ENCODE measurements at places on chromosomes 5 and 9. TPM values are rescaled to one million over a fixed set of nuclear protein-coding genes. Genes with fewer than 3 reads are reported as not detected.

DNA sequence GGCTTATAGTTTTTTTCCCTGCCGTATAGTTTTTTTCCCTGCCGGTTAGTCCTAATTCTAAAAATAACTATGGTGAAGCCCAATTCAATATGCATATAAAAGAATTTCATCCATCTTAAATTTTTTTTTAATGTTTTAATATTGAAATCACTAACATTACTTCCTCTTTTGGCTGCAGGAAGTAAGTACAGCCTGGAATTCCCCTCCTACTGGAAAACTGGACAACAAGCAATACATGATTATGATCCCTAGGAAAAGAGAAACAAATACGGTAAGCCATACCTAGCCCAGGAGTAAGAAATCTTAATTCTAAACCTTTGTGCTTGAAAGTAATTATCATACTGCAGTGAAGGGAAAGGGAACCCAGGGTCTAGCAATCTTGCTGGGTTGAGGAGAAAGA is 119.0 kb downstream of the NR3C1 start:
- no peaks in the 10 kb centered on the region for H3K4me1 ChIP-seq
- no peak overlapping the region for H3K27ac ChIP-seq
- DNase-seq: no peak
- H3K36me3 ChIP-seq: 0 out of 2 replicates have a peak, but pooled peaks cover 5% of the 10 kb centered on the region
- no peaks in the 10 kb centered on the region for H3K27me3 ChIP-seq

- H3K27ac ChIP-seq: no peak overlapping the region
- DNase-seq: no peak
- no peaks in the 10 kb centered on the region for H3K4me1 ChIP-seq
Measured at GRCh38 chr9:79858508-79858907, 286.7 kb downstream of the TLE4 start.

DNA sequence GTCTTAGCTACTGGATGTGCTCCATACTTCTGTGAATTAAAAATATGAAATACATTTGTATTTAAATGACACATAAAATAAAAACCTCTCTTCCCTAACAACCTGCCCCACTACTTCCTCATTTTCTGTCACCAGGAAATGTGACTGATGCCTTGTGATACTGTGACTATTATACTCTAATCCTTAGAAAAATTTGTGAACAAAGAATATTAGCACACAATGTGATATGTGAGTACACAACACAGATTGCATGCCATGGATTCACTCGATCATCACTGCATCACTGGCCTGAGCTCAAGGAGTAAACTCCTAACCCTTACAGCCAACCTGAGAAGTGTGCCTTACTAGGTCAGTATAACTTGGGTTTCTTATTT is 281.0 kb downstream of the EFNA5 start:
- peak; percentile 78 for DNase-seq
- no peak overlapping the region for H3K4me3 ChIP-seq
- peaks cover 18% of the 10 kb centered on the region for H3K36me3 ChIP-seq
- H3K4me1 ChIP-seq: peaks cover 48% of the 10 kb centered on the region
- H3K27ac ChIP-seq: peak overlapping the region; percentile 94
- H3K27me3 ChIP-seq: no peaks in the 10 kb centered on the region

GRCh38 chr9:124972241-124972770 is 31.4 kb upstream of the GOLGA1 start:
- no peaks in the 10 kb centered on the region for H3K36me3 ChIP-seq
- H3K27ac ChIP-seq: no peak overlapping the region
- no peaks in the 10 kb centered on the region for H3K4me1 ChIP-seq
- H3K27me3 ChIP-seq: no peaks in the 10 kb centered on the region
- no peak overlapping the region for H3K4me3 ChIP-seq

DNA sequence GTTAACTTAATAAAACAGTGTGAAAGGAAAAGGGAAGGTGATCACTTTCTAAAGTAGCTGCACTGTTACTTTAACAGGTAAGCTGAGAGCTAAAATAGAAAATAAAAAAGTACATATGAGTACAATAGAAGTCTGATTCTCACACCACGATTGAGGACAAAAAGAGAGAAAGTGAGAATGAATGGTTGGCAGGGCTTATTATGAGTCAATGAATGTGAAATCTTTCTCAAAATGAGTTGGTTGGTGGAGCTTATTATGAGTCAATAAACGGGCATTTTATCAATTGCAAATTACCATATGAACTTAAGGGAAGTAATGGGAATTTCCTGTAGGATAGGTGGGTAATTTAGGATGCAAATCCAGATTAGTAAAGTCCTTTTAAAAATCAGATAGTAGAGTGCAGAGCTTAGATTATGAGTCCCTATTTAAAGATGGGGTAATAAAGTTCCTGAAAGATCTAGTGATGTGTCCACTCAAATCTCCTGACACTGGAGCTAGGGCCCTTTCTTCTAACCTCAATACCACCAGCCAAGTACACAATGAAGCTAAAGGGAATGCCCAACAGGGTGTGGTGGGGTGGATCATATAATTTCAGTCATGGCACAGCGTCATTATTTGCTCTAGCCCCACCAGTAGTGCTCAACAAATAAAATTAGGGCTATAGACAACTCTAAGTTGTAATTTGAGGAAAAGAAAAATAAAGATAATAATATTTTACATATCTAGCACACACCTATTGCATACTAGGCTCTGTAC is 21.1 kb upstream of the TLR4 start:
- DNase-seq: no peak
- H3K27ac ChIP-seq: no peak overlapping the region
- no peak overlapping the region for H3K4me3 ChIP-seq

DNA sequence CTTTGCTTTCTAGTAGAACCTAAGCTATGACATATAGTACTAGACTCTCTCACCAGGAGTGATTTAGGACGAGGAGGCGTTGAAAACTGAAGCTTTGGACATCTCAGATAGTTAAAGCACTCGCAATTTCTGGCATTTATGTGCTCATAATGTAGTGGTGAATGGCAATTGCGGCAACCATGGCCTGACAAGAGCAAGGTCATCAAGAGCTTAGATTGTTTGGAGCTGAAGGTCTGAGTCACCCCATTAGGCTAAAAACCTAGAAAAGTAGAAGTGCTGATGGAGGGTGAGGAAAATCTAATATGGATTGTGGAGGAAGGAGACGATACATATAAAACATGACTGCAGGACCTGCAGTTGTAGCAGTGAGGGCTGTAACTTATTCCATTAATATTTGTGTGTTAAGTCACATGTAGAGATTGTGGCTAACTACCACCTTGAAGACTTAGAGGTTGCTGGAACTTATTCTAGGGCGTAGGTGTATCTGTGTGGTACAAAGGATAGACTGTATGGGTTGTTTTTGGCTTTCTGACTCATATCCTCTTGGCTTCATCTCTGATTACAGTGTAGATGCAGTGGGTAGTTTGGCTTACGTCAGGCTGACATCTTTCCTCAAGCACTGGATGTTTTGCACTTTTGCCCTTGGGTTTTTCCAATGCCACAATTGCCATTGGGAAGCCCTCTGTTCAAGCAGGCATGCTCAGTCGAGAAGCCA is 138.9 kb upstream of the CDKN2B start:
- no peak for DNase-seq
- no peak overlapping the region for H3K4me3 ChIP-seq
- H3K4me1 ChIP-seq: peaks cover 14% of the 10 kb centered on the region
- H3K27me3 ChIP-seq: no peaks in the 10 kb centered on the region
- no peaks in the 10 kb centered on the region for H3K36me3 ChIP-seq

- no peak for DNase-seq
- H3K36me3 ChIP-seq: no peaks in the 10 kb centered on the region
- no peaks in the 10 kb centered on the region for H3K27me3 ChIP-seq
- no peak overlapping the region for H3K27ac ChIP-seq
- H3K4me3 ChIP-seq: no peak overlapping the region
Measured at GRCh38 chr5:32960340-32961058, 249.4 kb downstream of the NPR3 start.

DNA sequence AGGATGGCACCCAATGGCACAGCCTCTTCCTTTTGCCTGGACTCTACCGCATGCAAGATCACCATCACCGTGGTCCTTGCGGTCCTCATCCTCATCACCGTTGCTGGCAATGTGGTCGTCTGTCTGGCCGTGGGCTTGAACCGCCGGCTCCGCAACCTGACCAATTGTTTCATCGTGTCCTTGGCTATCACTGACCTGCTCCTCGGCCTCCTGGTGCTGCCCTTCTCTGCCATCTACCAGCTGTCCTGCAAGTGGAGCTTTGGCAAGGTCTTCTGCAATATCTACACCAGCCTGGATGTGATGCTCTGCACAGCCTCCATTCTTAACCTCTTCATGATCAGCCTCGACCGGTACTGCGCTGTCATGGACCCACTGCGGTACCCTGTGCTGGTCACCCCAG is 25.4 kb downstream of the HRH2 start:
- no peak overlapping the region for H3K27ac ChIP-seq
- no peak for DNase-seq
- peaks cover 100% of the 10 kb centered on the region for H3K27me3 ChIP-seq
- no peak overlapping the region for H3K4me3 ChIP-seq
- no peaks in the 10 kb centered on the region for H3K4me1 ChIP-seq

DNA sequence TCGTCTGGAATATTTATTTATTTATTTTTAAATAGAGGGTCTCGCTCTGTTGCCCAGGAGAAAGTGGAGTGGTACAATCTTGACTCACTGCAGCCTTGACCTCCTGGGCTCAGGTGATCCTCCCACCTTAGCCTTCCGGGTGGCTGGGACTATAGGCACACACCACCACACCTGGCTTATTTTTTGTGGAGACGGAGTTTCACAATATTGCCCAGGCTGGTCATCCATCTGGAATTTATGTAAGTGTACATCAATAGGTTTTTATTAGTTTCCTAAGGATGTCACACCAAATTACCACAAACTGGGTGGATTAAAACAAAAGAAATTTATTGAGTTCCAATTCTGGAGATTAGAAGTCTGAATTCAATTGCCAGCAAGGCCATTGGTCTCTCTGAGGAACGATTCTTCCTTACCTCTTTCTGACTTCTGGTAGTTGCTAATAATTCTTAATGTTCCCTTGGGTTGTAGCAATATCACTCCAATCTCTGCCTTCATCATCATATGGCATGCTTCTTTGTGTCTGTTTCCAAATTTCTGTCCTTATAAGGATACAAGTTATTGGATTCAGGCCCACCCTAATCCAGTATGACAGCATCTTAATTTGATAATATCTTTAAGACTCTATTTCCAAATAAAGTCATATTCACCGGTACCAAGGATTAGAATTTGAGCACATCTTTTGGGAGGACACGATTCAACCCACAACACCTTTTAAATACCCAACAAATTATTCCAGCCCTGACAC is 16.3 kb upstream of the RAD23B start:
- no peak for DNase-seq
- peaks cover 47% of the 10 kb centered on the region for H3K4me1 ChIP-seq
- H3K27me3 ChIP-seq: no peaks in the 10 kb centered on the region

DNA sequence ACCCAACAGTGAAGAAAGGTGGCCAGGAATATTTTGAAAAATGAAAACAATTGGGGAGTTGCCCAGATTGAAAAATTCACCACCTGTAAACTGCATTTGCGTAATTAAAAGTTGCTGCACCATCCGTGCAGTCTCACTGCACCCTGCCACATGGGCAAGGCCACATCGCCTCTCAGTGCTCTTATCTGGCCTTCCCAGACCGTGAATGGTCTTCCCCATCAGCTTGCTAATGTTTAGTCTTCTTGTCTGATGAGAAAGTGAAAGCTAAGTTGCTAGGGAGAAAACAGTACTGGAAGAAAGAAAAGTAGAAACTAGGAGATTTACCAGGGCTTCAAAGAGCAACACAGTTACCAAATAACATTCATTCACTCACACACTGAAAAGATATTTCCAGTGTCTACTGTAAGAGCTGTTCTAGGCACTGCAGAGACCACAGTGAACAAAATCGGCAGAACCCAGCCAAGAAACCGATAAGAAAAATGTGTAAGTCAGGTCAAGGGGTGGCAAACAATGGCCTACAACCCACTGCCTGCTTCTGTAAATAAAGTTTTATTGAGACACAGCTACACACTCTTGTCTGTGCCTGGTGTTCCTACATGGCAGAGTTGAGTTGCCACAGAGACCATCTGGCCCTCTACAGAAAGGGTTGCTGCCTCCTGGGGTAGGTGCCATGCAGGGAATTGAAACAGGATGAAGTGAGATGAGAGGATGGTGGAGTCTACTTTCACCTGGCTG is 51.2 kb upstream of the CTSL start:
- no peak for DNase-seq
- H3K36me3 ChIP-seq: no peaks in the 10 kb centered on the region
- H3K27me3 ChIP-seq: no peaks in the 10 kb centered on the region
- no peak overlapping the region for H3K27ac ChIP-seq
- H3K4me3 ChIP-seq: no peak overlapping the region

GRCh38 chr5:158777647-158778350 is 321.9 kb downstream of the EBF1 start:
- H3K27ac ChIP-seq: no peak overlapping the region
- H3K27me3 ChIP-seq: no peaks in the 10 kb centered on the region
- no peaks in the 10 kb centered on the region for H3K36me3 ChIP-seq
- H3K4me1 ChIP-seq: no peaks in the 10 kb centered on the region
- no peak for DNase-seq

ITGA1 gene
- 3.0 TPM for total RNA-seq

SPACA9 gene
- 19.2 TPM for total RNA-seq

PCDHB12 gene
- total RNA-seq: not detected

TMEM232 gene
- 1.1 TPM for total RNA-seq

TAF11L5 gene
- not detected for total RNA-seq

BTNL8 gene
- not detected for total RNA-seq

GADD45G gene
- 2.4 TPM for total RNA-seq

IL4 gene
- not detected for total RNA-seq

HMGCS1 gene
- 152 TPM for total RNA-seq

IL13 gene
- not detected for total RNA-seq

Data from PC-9 (cell line).